HT1080 (cell line): ENCODE measurements at places on chromosomes 7 and 10.

GRCh38 chr7:101985057-101985902, 167.9 kb downstream of the CUX1 start:
- DNase-seq, result no peak

DNA sequence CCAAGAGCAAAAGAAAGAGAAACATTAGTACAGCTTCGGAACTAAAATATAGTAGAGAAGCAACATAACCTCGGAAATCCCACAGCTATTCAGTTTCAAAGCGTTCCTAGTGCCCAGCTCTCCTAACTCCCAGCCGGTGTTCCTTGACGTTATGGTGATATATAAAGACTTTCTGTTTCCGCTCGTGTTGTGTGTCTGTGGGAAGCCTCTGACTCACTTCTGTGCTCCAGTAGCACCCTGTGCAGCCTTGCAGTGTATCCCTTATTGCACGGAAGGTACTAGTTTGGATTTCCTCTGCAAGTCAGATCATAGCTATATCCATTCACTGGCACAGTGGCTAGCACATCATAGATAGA, 535 bp downstream of the ASAH2B start:
- DNase-seq, result peak; percentile 79

GRCh38 chr10:45460235-45460878, 86.3 kb downstream of the ALOX5 start:
- no peak for DNase-seq

DNA sequence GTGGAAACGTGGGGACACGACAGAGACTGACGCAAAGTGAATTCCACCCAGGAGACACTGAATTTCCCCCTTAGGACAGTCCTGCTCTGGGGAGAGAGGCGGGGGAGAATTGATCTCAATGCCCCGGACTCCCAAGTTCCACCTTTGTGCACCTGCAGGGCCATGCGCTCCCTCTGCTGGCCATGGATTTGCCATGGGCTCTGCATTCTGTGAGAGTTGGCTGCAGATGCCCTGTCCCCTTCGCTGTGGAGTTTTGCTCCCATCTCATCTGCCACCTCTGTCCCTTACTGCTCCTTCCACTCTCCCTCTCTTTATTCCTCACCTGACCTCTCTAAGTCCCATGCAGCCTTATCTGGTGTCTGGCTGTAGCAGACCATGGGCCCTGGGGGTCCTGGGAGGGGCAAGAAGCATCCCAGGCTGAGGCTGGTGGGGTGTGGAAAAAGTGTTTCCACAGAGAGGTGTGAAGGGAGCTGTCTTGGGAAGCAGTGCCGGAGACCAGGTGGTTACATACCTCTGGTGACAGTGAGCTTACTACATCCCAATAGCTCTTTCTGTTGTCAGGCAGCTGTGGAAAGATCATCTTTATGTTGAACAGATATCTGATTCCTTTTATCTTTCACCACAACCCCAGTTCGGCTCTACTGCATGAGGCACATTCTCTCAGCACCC, 14.3 kb downstream of the GHRHR start:
- DNase-seq, result no peak

DNA sequence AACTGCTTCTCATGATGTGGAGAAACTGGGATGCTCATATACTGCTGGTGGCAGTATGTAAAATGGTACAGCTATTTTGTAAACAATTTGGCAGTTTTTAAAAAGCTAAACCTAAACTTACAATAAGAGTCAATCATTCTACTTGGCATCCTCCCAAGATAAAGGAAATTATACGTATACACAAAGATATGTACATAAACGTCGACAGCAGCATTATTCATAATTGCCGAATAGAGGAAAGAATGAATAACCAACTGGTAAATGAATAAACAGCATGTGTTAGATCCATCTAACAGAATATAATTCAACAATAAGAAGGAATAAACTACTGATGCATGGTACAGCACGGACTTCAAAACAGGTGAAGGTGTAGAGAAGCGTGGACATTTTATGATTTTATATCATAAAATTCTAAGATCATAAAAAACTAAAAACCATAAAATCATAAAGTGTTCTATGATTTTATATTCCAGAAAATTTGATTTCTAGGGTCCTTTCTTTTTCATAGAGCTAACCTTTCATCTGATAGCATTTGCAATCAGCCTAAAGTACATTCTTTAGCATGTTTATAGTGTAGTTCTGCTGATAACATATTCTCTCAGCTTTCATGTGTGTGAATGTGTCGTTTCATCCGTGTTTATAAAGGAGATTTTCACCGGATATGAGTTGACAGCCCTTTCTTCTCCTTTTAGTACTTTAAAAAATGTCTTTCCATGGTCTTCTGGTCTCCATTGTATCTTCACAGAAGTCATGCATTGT, 261.5 kb downstream of the DIP2C start:
- no peak for DNase-seq

- no peak for DNase-seq
Observed at GRCh38 chr7:77467408-77467807, 51.3 kb upstream of the GSAP start.

- DNase-seq, result peak; percentile 99
Observed at GRCh38 chr10:97543025-97543546, 29.5 kb upstream of the ANKRD2 start.

DNA sequence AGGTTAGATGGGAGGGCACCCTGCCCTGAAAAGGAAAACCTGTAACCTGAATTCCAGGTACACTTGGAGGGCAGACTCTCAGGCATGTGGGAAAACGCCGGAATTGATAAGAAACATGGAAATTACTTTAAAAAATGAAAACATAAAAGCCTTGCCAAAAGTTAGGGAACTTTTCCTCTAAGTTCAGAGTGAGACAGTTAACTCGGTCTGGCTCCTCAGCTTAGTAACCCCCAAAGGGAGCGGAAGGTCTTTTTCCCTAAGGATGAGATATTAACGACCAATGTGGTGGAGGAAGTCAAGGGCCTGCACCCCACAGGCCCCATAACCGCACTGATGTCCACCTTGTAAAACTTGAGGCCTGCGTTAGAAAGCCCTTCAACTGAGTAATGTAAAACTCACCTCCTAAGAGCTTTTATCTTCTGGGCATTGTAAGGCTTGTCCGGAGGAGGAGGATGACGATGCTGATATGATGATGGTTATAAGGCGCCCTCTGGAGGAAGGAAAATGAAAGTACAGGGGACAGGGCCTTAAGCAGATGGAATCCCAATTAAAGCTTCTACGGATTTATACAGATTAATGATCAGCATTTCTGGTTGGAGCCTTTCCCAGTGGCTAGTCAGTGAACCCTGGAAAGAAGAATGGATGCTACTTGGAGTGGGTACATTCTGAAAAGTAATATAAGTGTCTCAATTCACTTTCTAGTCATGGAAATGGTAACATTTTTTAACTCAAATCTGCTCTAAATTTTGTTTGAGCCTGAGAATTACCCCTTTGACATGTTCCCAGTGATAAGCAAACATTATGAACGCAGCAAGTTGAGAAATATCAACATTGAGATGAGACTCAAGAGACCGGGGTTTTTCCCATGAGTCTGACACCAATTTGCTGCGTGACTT, 694 bp downstream of the COL1A2 start:
- DNase-seq, result peak; percentile 73

DNA sequence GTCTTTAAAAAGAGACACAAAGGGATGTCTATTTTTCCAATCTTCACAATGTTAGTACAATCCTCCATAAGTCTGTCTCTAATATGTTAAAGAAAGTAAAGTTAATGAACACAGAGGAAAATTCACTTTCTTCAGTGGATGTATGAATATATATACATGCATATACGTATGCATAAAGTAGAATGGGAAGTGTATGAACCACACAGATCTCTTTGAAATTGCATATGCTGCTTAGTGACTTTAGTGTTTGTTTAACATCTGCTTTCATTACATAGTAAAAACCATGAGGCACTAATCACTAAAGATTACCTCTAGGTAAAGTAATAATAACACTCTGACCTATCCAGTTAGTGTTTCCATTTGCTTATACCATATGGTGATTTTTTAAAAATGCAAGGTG, 451.2 kb downstream of the SEMA3D start:
- no peak for DNase-seq

GRCh38 chr7:123075838-123076467, 80.5 kb upstream of the TAS2R16 start:
- no peak for DNase-seq

DNA sequence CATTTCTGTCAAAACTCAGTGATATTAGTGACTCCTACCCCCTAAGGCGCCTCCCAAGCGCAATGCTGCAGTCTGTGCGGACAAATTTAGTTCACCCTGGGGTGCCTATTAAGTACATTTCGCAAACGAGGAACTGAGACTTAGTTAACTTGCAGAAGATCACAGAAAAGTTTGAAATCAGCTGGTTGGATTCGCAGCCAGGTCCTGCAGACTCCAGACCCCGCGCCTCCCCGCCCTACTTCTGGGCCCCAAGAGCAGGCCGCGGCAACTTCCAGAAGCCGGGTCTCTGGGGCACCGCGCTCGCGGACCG, 588 bp downstream of the CYREN start:
- peak; percentile 8 for DNase-seq

DNA sequence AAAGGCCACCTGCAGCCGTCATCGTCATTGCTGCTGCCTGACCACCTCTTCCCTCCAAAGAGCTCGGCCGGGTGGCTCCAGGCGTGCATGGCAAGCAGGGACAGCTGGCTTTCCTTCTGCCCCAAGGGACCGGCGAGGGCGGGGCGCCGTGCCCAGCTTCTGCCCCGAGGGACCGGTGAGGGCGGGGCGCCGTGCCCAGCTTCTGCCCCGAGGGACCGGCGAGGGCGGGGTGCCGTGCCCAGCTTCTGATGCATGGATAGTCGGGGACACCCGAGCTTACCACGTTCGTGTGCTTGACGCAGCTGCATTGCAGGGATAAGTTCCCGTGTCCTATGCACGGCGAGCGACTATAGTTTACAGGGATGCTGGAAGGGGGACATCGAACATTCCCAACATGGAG, 27.0 kb downstream of the CFAP46 start:
- no peak for DNase-seq

GRCh38 chr10:131071721-131072120, 239.8 kb downstream of the TCERG1L start:
- no peak for DNase-seq

- DNase-seq, result no peak
Observed at GRCh38 chr10:100372415-100373297, 25.6 kb downstream of the SCD start.

- no peak for DNase-seq
Observed at GRCh38 chr7:6181136-6181535, 91.3 kb downstream of the CYTH3 start.

- no peak for DNase-seq
Observed at GRCh38 chr7:151626422-151627115, 106.9 kb upstream of the RHEB start.

DNA sequence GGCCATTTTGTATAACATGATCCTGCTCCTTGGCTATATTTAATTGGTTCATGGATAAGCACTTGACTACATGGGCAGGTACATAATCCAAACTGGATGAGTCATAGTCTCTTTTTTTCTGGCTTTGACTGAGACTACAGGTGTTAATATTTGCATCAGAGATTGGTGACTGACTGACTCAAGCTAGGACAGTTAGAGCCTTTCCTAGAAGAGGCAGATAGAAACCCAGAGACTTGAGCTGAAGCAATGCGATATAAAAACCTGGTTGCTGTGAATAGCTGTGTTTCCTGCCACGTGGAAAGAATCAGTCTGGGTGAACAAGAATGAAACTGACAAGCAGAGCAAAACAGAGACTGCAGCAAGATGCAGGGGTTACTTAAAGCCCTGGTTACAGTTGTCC, 81.0 kb downstream of the SAMD9 start:
- no peak for DNase-seq

GRCh38 chr10:62062028-62062427, 160.5 kb downstream of the ARID5B start:
- DNase-seq, result no peak

DNA sequence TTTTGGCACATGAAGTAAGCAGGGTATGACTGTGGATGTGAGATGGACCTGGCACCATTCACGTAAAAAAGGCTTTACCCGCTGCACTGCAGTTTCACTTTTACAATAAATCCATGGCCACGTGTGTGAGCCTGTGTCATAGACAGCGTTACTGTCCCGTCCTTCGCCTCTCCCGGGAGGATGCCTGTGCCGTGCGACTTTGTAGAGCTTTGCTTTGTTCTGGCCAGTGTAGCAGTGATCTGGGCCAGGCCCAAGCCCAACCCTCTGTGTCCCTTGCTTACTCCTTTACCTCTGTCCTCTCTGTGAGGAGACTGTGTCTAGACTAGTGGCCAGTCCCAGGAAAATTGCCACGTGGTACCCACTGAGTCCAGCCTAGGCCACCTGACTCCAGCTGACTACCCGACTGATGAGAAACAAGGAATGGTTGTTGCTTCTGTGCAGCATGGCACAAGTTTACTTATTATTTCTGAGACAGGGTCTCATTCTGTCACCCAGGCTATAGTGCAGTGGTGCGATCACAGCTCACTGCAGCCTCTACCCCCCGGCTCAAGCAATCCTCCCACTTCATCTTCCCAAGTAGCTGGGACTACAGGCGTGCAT, 48.1 kb downstream of the JAKMIP3 start:
- DNase-seq, result no peak

DNA sequence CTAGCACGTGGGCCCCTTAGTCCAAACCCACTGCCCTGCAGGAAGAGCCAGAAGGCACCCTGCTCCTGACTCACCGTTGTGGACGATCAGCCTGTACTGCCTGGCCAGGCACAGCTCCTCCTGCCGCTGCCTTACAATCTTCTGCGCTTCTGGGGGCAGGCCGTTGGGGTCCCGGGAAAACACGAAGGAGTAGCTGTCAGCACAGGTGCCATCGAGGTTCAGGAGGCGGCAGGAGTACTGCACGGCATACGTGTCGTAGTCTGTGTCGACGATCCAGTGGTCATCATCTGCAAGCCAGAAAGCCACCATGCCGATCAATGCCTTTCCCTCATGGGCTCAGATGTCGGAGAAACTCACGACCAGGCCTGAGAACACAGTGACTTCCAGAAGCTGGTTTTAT, 7.3 kb downstream of the RBP4 start:
- no peak for DNase-seq

DNA sequence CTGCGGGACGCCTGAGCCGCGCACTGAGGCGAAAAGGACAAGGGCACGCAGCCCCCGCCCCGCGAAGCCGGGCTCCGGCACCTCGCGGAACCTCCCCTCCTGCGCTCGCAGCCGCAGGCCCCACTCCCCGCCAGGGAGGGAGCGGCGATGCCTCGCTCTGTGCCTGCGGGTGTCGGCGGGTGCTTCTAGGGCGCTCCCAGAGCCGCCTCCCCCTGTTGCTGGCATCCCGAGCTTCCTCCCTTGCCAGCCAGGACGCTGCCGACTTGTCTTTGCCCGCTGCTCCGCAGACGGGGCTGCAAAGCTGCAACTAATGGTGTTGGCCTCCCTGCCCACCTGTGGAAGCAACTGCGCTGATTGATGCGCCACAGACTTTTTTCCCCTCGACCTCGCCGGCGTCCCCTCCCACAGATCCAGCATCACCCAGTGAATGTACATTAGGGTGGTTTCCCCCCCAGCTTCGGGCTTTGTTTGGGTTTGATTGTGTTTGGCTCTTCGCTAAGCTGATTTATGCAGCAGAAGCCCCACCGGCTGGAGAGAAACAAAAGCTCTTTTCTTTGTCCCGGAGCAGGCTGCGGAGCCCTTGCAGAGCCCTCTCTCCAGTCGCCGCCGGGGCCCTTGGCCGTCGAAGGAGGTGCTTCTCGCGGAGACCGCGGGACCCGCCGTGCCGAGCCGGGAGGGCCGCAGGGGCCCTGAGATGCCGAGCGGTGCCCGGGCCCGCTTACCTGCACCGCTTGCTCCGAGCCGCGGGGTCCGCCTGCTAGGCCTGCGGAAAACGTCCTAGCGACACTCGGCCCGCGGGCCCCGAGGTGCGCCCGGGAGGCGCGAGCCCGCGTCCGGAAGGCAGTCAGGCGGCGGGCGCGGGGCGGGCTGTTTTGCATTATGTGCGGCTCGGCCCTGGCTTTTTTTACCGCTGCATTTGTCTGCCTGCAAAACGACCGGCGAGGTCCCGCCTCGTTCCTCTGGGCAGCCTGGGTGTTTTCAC, 519 bp downstream of the ITGB8 start:
- peak; percentile 35 for DNase-seq
